ENCODE measurements at places on chromosomes 5 and 9. TPM values are rescaled to one million over a fixed set of nuclear protein-coding genes. Genes with fewer than 3 reads are reported as not detected.

Gene SMIM33
- total RNA-seq, result not detected

Gene WNK2
- total RNA-seq, result 0.31 TPM

Gene FOXD4L6
- 1.1 TPM for total RNA-seq

Gene C5orf58
- total RNA-seq, result not detected

Gene LCN12
- total RNA-seq, result not detected

Gene PCDHGA12
- total RNA-seq, result 17.3 TPM

Gene MARCOL
- not detected for total RNA-seq

Gene HACD4
- total RNA-seq, result 5.9 TPM

Gene RGMB
- total RNA-seq, result 21.0 TPM

Gene ESM1
- not detected for total RNA-seq

Gene SLC36A2
- total RNA-seq, result not detected

Gene PTGDS
- total RNA-seq, result 141 TPM

Gene PCDHGB6
- total RNA-seq, result 4.2 TPM

Gene WHRN
- total RNA-seq, result 9.7 TPM

Gene PAEP
- not detected for total RNA-seq

Gene ANGPTL2
- total RNA-seq, result 139 TPM

Gene CLPTM1L
- 136 TPM for total RNA-seq

Gene ANKRD18B
- total RNA-seq, result not detected

Gene GFRA3
- total RNA-seq, result not detected

Gene ISL1
- total RNA-seq, result 1.4 TPM

Gene ZFP37
- 2.5 TPM for total RNA-seq

Gene ARAP3
- total RNA-seq, result 2.6 TPM

Gene STPG3
- not detected for total RNA-seq

All from omental fat pad (tissue), 4 donors.